ENCODE measurements at places on chromosomes 5 and 9.

DNA sequence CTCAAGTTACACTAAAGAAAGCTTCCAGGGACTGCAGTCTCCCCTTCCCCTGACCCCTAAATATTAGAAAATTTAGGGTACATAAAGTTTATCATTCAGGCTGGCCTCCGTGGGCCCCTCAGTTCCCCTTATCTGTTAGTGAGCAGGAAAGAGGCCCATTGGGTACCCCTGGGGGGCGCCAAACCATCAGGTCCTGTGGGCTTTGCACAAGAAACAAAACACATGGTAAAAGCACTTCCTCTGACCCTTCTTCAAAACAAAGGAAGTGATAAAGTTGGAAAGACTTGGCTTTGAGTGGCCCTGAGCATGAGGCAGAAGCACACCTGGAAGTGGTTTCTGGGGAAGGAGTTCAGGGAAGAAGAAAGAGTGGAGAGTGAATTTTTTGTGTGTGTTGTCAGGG is 213.0 kb downstream of the SMARCA2 start:
- no peak for DNase-seq

DNA sequence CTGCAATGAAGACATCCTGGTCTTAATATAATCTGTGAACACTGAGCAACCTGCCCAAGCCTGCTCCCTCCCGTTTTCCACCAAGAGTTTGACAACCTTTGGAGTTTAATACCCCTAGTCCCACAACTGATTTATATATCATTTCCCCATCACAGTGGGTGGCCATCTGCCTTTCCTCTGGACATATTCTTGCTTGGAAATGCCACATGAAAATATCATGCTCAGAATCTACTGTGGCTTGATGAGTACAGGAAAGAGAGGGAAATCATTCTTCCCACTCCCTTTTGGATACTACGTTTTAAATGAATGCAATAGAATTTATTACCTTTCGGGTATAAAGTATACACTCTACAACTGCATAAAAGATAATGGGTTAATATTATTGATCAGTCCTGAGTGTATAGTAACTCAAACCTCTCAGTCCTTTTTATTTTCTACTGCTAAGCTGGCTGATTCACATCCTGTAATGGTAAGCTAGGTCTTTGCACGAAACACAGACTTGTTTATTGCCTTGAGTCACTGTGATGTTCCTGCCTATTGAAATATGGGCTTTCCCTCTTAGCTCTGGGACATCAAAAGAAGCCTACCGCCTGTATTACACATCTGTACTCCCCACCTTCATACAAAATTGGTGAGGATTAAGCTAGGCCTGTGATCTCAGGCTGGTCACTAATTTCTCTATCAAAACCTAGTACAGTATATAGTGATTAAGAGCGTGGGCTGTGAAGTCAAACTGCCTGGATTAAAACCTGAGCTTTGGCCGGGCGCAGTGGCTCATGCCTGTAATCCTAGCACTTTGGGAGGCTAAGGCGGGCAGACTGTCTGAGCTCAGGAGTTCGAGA is 67.6 kb upstream of the NR5A1 start:
- no peak for DNase-seq

DNA sequence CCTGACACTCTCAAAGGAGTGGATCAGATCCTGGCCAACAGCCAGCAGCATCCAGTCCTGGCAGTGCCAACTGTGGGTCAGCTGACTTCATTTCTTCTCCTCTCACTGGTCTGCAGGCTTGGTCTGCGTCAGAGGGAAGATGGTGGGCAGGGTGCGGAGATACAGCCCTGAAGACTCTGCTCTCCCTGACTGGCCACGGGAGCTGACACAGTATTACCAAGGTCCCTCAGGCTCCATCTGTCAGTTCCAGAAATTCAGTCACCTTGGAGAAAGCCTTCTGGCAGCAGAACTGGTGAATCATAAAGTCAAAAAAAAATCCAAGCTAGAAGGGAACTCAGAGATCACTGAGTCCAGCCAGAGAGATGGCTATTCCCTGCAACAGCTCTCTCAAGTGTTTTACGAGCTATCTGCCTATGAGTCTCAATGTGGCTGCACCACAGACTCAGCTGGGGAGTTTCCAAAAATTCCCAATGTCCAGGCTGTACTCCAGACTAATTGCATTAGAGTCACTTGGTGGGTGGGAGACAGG is 27.9 kb downstream of the C1QTNF2 start:
- no peak for DNase-seq

GRCh38 chr5:131776450-131776849 is 20.4 kb downstream of the FNIP1 start:
- DNase-seq = no peak

GRCh38 chr9:127557998-127558546 is 54.0 kb upstream of the STXBP1 start:
- no peak for DNase-seq

DNA sequence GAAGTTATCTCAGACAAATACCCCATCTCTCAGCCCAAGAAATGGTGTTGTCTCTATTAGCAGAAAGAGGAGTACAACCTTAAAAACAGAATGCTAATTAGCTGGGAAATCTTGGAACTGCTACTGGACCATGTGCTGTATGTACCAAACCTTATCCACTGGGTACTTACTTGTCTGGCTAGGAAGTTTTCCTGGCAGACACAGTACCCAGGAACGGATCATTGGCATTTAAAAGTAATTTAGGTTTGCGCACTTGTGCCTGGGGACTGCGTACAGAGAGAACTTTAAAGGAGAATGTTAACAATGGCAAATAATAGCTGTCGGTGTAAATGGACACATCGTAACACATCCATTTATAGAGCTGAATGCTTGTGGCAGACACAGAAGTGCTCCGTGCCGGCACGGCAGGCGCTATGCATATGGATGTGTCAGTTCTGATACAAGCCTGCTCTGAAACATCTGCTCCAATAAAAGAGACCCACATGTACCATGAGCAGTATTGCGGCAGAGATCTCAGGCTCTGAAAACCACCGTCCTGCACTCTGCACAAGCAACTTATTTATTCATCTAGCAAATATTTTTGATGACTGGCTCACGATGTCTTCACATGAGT is 290.6 kb upstream of the PANK3 start:
- DNase-seq = no peak

DNA sequence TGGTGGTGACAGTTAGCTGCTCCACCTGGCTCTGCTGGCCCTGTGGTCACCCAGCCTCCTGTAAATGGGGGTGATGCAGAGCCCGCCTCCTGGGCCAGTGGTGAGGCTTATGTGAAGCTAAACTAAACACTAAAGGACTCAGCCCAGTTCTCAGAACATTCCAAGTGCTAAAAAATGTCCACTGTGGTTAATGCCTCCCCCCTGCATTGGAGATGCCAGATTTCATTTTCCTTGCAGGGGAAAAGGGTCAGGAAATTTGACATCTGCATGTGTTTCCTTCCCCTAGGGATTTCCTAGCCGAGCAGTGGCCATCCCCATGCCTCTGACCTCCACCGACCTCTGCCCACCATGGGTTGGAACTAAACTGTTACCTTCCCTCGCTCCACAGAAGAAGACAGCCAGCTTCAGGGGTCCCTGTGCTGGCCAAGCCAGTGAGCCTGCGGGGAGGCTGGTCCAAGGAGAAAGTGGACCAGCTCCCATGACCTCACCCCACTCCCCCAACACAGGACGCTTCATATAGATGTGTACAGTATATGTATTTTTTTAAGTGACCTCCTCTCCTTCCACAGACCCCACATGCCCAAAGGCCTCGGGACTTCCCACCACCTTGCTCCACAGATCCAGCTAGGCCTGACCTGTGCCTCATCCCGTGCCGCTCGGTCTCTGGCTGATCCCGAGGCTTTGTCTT is 13.0 kb downstream of the CD74 start:
- DNase-seq = no peak

DNA sequence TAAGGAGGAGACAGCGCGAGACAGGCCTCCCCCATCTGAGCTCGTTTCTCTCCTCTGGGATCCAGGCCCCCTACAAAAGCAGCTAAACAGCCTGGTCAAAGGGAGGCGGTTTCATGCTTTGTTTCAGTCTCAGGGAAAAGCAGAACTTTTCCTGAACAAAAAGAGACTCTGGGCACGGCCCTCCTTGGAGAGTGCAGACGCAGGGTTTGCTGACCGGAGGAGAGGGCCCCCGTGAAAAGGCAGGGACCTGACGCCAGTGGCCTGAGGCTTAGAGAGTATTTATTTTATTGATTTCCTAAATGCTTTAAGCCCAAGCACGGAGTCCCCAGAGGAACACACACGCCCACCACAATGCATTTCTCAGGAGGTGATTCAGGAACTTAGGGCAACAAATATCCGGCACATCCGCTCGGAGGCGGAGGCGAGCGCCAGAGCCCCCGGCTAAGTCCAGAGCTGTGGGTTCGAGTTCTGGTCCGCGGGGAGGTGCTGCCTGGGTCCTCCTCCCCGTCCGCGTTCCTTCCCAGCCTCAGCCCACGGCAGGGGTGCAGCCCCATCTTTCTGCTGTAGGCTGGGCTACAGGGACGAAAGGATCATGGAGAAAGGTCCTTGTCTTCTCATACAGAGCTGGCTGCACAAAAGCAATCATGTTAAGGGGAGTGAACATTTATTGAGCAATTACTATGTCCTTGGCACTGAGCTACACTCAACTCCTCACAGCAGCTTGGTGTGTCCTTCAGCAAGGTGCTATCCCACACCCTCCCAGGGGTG is 40.0 kb downstream of the PTGES start:
- no peak for DNase-seq

GRCh38 chr5:61401726-61402125 is 69.7 kb downstream of the ZSWIM6 start:
- no peak for DNase-seq

- DNase-seq = no peak
These were observed 2.6 kb downstream of the INVS start for GRCh38 chr9:100101608-100102007.

GRCh38 chr9:79639354-79639753 is 67.6 kb downstream of the TLE4 start:
- DNase-seq = no peak

GRCh38 chr5:173726846-173727557 is 110.6 kb upstream of the BOD1 start:
- no peak for DNase-seq

DNA sequence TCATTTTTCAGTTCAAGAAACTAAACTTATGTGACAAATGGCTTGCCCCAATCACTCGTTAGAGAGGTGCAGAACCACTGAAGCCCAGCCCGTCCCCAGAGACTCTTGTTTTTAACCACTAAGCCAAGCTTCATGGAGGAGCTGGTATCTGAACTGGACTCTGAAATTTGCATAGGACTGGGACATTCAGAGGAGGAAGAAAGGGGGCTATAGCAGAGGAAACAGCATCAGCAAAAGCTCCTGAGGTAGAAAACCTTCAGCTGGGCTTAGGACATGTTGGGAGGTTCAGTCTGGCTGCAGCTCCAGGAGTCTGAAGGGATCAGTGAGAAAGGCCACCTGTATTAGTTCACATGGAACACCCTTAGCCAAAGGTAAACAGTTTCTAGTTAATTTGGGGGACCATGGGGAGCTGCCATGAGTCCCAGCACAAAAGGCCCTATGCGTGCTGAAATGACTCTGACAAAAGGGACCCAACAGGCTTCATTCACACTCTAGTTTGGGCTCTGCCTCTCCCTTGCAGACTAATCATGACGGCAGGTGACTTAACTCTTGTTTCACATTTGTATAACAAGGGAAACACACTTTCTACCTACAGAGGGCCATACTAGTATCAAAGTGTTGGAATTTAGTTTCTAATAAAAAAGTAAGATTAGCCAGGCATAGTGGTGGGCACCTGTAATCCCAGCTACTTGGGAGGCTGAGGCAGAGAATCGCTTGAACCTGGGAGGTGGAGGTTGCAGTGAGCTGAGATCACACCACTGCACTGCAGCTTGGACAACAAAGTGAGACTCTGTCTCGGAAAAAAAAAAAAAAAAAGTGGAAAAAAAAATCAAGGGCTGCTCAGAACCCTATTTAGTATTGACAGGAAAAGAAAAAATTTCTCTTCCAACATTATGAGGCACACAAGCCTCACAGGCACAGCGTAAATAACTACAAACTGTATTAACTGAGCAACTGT is 10.2 kb downstream of the FBXO10 start:
- no peak for DNase-seq

DNA sequence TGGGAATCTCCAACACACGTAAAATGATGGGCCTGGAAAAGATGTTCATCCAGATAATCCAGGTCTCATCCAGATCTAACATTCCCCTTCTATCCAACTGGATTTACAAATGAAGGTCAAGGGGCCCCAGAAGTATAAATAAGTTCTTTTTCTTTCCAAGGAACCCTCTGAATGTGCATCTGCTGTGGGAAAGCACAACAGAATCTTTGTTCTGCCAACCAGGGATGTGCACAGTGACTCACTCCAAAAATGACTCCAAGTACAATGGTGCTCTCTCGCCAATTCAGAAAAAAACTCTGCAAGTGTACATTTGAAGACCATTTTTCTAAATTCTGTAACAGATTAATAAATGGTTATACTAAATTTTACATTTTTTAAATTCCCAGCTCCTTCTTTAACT is 12.4 kb downstream of the RAPGEF6 start:
- no peak for DNase-seq

GRCh38 chr9:19030899-19031298 is 2.1 kb downstream of the SAXO1 start:
- DNase-seq = no peak

DNA sequence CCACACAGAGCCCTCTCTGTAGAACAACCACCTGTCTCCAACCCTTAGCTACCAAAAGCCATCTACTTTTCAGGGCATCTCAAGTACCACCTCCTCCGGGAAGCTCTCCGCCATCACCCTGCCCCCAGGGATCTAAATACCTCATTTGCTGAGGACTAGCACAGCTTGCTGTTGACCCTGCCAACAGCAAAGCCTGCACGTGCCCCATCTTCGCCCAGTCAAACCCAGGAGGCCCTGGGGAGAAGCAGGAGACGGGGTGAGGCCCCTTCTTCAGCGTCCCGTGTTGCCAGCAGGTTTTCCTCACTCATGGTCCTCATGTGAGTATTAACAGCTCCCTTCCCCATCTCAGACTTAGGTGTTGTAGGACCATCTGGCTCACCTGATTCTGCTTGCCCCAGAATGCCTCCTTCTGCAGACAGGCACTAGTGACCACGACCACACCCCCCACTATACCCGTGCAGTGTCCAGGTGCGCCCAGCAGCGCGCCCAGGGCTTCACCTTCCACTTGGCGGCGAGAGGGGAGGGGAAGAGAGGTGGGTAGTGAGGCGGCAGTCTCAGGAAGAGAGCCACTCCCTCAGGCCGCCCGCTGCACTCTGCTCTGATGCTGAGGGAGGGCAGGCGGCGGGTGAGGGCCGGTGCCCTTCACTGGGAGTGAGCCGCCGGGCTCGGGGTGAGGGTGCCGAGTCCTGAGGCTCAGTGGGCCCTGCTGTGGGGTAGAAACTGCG is 11.1 kb downstream of the VAV2 start:
- DNase-seq = no peak

DNA sequence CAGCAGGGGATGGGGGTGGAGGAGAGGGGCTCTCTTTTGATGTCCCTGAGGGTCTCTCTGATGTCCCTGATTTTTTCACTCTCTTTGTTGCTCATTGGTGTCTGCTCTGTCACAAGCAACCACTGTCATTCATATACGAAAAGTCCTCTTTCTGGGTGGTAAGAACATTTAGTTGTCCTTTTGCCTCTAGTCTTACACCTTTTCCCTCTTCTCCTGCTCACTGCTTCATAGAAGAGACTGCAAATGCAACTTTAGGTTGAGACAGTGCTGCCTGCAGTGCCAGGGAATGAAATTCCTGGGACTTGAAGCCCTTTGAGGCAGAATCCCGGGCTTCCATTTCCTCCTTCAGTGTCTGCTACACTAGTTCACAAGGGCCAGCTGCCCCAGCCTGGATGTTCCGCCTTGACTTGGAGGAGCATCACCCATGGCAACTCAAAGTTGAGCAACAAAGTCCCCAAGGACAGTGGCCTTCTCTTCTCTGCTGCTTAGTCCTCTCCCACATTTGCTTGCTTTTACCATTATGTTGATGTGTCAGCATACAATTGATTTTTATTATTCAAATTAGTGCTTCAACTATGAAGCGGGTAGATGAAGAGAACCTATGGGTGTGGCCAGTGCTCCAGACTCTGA is 94.7 kb upstream of the RUSC2 start:
- no peak for DNase-seq

Measured in CD4-positive, alpha-beta T cell treated with Interleukin-4 for 4 hours (primary cell).